CD4-positive, alpha-beta T cell treated with Interleukin-4 for 1 hour (primary cell): ENCODE measurements at places on chromosomes 2 and 18.

DNA sequence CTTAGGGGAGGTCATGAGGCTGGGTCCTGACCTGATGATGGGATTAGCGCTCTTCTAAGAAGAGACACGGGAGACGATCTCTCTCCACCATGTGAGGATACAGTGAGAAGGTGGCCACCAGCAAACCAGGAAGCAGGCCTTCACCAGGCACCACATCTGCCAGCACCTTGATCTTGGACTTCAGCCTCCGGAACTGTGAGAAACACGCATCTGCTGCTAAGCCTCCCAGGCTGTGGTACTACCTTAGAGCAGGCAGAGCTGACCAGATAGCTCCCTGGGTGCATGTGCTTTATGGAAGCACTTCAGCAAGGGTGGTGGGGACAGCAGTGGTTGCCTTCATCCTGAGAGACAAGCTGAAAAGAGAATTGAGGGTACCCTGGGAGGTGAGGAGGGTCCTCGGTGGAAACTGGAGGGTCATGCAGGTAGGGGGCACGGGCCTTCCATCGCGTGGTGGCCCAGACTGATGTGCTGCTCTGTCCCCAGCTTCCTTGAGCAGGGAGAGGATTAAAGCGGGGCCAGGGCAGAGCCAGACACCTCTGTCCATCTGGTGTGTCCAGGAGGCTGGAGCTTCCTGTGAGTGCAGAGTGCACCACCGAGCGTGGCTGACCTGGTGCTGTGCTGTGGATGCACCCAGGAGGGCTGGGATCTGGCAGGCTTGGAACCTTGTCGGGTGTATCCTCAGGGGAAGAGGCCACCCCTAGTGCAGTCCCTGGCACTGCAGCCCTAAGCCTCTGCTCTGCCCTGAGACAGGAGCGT, 42.9 kb upstream of the HS6ST1 start:
- no peak for DNase-seq

GRCh38 chr2:121350402-121350775, 65.4 kb upstream of the TFCP2L1 start:
- DNase-seq, result no peak

DNA sequence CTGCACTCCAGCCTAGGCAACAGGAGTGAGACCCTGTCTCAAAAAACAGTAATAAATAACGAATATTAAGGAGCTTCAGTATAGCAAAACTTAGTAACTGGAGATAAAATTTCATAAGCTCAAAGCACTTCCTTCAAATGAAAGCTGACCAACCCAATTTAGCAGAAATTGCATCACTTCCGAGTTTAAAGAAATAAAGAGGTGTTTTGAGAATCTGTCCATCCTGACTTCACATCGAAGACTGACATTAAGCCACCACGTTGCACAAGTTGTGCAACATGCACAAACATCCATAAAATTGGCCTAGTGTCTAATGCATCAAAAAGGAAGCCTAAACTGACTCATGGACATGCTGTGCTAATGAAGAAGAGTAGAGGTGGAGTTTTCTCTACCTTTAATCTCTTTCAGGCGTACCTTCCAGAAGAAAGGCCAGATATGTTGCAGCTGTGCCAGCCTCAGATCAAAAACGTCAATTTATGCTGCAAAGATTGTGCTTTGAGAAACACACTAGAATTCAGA, 7.7 kb upstream of the DSG3 start:
- DNase-seq, result no peak

DNA sequence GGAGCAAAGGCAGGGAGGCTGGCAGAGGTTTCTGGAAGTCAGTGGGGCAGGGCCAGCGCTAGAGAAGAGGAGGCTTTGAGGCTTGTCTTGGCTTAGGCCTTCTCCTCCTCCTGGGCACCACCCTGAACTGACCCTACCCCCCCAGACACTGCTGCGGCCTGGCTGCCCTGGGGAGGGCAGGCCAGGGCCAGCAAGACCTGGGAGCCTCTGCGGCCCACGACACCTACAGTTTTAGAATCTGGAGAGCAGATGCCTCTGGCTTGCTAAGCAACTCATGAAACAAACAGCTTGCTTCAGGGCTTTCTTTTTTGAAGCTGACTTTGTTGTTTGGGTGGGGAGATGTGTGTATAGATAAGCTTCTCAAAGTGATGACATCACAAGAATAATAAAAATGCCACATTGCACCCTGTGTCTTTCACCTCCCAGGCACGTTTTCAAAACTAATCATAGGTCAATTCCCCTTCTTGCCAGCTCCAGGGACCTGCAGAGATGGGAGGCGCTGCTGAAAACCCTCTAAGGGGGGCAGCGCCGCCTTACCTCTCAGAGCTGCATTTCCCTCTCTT, 46.2 kb upstream of the SMAD7 start:
- DNase-seq, result peak; percentile 74

DNA sequence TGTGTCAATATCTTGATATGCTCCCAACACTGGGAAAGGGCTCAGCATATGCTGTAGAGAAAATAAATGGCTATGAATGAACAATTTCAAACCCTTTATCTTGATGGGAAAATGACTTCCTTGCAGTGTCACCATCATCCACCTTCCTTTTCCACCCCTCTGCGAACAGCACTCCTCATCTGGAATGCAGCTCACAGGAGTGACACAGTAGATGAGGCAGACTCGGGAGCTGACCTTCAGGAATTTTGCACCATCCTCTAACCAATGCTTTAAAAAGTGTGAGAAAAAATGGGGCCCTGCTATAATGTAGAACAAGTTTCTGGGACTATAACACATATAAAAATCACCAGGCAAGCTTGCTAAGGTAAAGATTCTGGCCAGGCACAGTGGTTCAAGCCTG, 41.3 kb upstream of the YPEL5 start:
- no peak for DNase-seq

DNA sequence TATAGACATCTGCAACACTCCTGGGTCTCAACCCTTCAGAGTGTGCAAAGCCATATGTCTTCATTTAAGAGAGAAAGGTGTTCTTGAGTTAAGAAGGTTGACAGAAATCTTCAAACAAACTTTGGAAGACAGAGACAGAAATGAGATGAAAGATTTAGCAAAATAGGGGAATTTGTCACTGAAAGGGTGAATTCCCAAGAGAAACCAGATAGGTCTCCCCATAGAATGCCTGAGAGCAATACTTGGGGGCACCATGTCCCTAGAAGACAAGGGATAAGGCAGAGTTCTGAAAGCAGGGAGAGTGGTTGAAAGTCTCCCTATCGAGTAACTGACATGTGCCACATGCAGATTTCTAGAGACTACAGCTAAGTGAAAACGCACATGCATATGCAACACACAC, 50.0 kb downstream of the AP1S3 start:
- no peak for DNase-seq

DNA sequence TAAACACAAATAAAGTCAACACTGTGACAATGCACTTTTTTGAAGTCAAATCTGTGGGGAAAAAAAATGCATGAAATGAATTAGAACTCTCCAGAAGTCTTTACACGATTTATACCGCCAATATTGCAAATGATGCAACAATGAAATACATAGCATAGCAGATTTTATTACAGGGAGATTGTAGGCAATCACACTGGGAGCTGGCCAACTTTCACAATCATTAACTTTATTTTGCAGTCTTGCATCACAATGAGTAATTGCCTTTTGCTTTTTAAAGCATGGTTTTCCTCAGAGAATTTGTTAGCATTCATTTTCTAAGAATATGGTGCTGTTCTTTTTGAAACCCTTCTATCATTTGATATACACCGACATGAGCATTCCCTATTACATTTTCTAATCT, 366.4 kb upstream of the FSIP2 start:
- no peak for DNase-seq

DNA sequence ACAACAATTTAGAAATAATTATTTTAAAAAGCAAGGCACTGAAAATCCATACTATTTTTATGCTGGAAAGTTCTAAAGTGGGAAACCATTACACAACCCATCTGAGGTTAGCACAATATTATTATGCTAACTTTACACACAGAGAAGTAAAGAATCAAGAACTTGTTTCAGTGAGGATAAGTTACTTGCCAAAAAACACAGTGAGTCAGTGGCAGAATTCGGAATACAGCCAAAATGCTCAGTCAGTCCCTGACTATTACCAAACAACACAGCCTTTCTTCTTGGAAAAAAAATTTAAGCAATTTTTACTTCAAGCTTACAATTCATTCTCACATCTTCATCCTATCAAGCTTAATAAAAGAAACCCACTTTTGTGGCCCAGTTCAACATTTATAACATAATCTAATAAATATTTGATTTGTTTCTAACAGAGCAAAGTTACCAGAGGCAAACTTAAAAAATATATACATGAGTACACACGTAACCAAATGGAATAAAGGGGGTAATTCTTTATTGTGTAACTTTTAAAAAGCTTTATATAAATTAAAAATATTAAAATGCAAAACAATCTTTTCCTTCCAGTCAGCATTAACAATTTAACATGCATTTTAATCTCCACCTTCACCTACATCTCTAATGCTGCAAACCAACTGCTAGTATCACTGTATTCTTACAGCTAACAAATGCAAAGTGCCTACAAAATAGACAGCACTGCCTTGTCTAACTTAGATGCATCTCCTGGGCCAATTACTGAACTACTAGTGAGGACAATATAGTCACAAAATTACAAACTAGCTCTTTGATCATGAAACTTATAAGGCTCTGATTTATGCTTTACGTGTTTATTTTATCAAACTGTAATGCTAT, 55.2 kb downstream of the CCDC88A start:
- DNase-seq, result no peak

GRCh38 chr2:45680351-45680967, 29.0 kb downstream of the PRKCE start:
- DNase-seq, result no peak

DNA sequence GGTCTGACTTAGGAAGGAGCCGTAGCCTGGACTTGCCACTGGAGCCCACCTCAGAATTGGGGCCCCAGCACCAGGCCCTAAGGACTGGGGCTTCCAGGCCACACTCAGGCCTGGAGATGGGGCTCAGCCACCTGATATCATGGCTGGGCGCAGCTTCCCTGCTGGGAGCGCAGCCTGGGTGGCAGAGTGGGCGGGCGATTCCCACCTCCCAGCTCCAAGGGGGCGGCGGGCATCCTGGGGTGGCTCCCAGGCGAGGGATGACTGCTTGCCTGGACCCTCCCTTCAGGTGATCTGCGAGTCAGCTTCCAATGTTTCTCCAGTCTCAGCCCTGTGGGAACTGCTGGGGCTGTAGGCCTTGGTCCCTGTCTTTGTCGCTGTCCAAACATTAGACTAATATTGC, 20.1 kb downstream of the GPR35 start:
- no peak for DNase-seq

GRCh38 chr18:57741273-57741672, 61.8 kb downstream of the ATP8B1 start:
- DNase-seq, result no peak

DNA sequence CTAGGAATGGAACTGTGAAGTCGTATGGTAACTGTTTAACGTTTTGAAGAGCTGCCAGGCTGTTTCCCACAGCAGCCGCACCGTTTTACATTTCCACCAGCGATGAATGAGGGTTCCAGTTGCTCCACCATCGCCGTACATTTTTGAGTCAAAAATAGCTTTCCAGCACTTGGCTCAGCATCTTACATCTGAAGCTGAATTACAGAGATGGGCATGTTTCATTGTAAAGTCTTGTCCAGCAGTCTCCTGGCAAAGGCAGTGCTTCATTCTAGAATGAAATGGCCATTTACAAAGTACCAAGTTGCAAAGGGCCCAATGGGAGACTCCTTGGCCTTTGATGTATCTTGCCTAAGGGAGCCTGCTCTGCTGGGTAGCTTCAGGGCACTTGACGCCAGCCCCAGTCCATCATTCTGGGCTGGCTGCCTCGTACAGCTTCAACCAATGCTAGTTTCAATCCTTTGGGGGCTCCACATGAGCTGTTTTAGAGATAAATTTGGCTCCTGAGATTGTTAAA, 45.1 kb downstream of the ATIC start:
- no peak for DNase-seq

- DNase-seq, result no peak
Observed at GRCh38 chr2:103962670-103963069, 891.2 kb upstream of the POU3F3 start.

- no peak for DNase-seq
Observed at GRCh38 chr2:201900362-201900761, 94.0 kb downstream of the CDK15 start.

DNA sequence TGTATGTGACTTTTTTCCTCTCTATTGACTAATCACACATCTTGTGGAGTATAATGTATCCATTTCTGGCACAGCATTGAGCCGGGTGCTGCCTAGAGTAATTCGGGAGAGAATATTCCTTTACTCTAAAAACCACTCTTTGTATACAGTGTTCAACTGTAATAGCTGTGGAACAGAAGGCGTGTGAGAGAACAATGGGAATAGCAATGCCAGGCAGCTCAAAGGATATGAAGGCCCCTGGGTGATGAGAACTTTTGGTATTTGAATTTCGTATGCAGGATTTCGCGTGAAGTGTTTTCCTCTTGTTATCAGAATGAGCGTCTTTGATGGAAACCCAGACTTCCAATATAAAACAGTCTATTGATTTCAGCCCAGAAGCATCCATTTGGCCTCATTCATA, 84.6 kb upstream of the MAP3K20 start:
- DNase-seq, result no peak

GRCh38 chr2:167490455-167490854, 602.2 kb downstream of the XIRP2 start:
- no peak for DNase-seq

GRCh38 chr18:42024131-42024530, 69.1 kb downstream of the PIK3C3 start:
- no peak for DNase-seq

- no peak for DNase-seq
Observed at GRCh38 chr2:175626796-175627195, 375.3 kb downstream of the LNPK start.

DNA sequence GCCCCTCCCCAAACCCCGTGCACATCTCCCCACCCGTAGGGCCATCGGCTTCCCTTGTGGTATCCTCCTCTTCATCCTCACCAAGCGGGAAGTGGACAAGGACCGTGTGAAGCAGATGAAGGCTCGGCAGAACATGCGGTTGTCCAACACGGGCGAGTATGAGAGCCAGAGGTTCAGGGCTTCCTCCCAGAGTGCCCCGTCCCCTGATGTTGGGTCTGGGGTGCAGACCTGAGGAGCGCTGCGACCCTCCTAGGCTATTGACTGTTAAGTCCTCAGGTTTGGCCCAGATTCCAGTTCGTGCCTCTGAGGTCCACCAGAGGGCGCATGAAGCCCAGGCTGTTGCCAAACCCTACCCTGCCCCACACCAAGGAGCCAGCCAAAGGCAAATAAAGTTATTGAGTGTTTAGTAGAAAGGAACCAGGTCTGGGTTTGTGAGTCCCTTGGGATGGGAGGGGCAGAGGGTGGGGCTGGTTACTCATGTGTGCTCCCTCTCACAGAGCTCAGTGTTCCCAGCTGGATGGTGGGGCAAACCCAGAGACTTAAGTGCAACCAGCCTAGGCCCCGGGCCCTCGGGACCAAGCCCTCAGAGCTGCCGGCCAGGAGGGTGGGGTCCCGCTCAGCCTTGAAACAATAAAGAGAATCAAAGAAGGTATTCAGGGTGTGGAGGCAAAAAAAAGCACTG, 2.4 kb downstream of the PNKD start:
- peak; percentile 85 for DNase-seq

DNA sequence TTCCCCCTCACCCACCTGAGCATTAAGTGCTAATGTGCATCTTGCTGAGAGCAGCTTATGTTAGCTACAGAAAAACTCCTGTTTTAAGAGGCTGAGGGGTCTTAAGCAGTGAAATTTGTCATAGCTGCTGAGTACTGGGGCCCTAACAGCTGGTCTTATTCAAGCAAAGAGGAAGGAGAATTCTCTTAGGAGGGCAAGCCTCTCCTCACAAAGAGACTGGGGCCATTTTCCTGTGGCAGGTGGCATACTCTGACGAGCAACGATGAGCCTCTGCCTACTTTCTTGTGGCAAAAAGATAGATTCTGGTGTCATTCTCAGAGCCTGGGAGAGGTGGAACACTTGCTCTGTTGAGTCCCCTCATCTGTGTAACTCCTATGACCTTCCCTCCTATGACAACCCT, 53.2 kb downstream of the SPRED2 start:
- DNase-seq, result no peak
